H4 (cell line): ENCODE measurements at places on chromosomes 3 and 15.

GRCh38 chr15:78063970-78064385 lies 13.5 kb downstream of the TBC1D2B start:
- no peak for DNase-seq

- no peak for DNase-seq
These were observed 11.7 kb downstream of the ARL13B start for GRCh38 chr3:93991631-93992030.

DNA sequence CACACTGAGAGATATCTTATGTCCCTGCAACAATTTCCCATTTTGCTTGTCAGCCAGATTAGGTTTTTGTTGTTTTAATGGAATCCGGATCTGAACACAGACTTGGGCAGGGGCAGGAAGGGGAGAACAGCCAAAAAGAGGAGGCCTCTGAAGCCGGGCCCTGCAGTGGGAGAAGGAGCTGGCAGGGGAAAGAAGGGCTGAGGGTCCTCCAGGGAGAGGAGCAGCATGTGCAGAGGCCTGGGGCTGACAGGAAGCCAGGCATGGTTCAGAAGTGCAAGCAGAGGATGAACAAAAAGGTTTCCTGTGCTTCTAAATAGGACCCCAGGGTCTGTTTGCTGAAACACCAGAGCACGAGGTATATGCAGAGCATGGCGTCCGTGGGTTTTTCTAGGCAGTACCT lies 49.1 kb upstream of the POMGNT2 start:
- DNase-seq: no peak

- DNase-seq: no peak
These were observed 30.5 kb upstream of the CLDN16 start for GRCh38 chr3:190357468-190357867.

GRCh38 chr3:23659840-23660430 lies 145.8 kb upstream of the UBE2E1 start:
- no peak for DNase-seq

- no peak for DNase-seq
These were observed 104.5 kb downstream of the IL20RB start for GRCh38 chr3:137062250-137062649.

DNA sequence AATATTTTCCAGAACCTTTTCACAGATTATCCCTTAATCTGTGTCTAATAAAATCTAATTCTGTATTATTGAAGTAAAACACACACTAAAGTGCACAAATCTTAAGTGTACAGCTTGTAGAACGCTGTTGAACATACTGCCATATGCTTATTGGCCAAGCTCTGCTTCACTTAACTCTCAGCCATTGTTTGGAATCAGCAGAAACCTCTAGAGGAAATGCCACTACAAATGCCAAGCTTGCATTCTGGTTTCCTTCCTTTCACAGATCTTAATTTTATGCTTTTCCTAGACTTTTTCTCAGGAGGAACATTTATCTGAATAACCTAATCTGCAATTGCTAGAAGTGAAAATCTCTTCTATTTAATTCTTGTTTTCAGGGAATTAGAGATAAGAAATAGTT lies 10.1 kb downstream of the MNS1 start:
- DNase-seq: no peak

GRCh38 chr15:63082366-63082765 lies 39.3 kb upstream of the LACTB start:
- DNase-seq: no peak

GRCh38 chr3:33064929-33065328 lies 32.0 kb downstream of the GLB1 start:
- no peak for DNase-seq

DNA sequence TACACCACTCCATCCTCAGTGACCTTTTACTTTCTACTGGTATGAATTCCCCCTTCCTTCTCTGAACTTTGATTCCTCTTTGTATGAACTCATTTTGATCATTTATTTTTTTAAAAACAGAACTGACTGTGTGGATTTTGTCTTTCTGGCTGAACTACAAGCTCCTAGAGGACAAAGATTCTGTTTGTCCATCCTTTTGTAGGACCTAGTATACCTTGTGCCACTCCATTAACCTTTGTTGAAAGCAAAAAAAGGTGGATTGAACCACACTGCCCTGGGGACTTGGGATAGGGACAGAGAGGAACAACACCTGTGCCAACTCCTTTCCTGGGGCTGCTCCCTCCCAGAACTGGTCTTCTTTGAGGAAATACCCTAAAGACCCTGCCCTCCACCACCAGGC lies 23.6 kb downstream of the FSTL1 start:
- no peak for DNase-seq

DNA sequence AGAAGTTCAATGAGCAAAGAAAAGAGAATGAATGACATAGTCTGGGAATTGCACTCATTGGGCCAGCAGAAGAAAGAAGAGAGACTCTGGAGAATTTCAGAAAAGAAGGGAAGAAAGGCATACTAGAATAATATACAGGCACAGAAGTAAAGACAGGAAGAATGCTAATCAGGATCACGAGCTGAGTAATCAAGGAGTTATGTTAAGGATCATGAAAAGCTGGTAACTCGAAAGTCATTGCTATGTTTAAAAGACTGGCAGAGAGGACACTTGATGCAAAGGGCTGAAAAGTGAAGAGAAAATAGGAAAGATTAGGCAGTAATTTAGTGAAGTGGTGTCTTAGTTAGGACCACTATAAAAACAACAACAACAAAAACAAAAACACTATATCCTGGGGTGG lies 284.1 kb downstream of the ZBBX start:
- no peak for DNase-seq

GRCh38 chr3:152282813-152283212 lies 14.1 kb downstream of the MBNL1 start:
- DNase-seq: no peak
